Activated naive CD4-positive, alpha-beta T cell treated with anti-CD3 and anti-CD28 coated beads for 36 hours (primary cell): ENCODE measurements at places on chromosomes 12 and 14. TPM values are rescaled to one million over a fixed set of nuclear protein-coding genes. Genes with fewer than 3 reads are reported as not detected.

The LMNTD1 gene
- not detected for total RNA-seq

The KRT75 gene
- not detected for total RNA-seq

The TBC1D30 gene
- 0.17 TPM for total RNA-seq

The GLIPR1L1 gene
- not detected for total RNA-seq

The GARIN6 gene
- not detected for total RNA-seq

The CDCA3 gene
- total RNA-seq: 108 TPM

The RERGL gene
- not detected for total RNA-seq

The BIN2 gene
- total RNA-seq: 32.9 TPM

The PLXNC1 gene
- 4.0 TPM for total RNA-seq

The TPPP2 gene
- total RNA-seq: not detected

The CDH24 gene
- total RNA-seq: 1.4 TPM

The LRP1 gene
- 1.0 TPM for total RNA-seq

The FGF6 gene
- not detected for total RNA-seq

DNA sequence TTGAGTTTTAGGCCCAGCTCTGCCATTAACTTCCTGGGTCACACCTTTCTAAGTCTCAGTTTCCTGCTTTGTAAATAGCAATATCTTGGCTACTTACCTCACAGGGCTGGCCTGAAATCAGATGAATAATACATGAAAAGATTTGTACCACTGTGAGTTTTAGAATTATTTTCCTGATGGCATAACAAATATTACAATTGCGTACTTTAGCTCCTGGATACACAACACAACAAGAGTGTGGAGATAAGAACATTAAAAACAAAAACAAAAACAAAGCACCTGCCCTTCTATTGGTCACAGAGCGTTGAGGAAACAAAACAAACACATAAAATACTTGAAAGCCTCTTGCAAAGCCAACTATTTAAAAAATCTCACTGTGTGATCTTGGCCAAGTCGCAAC lies 4.9 kb upstream of the HDAC7 start:
- H3K36me3 ChIP-seq: peaks cover 2% of the 10 kb centered on the region
- DNase-seq: no peak
- H3K4me3 ChIP-seq: no peak overlapping the region

GRCh38 chr14:63051301-63051700 lies 6.0 kb upstream of the KCNH5 start:
- H3K27me3 ChIP-seq: peaks cover 17% of the 10 kb centered on the region
- H3K27ac ChIP-seq: no peak overlapping the region
- no peaks in the 10 kb centered on the region for H3K36me3 ChIP-seq
- H3K4me3 ChIP-seq: no peak overlapping the region

DNA sequence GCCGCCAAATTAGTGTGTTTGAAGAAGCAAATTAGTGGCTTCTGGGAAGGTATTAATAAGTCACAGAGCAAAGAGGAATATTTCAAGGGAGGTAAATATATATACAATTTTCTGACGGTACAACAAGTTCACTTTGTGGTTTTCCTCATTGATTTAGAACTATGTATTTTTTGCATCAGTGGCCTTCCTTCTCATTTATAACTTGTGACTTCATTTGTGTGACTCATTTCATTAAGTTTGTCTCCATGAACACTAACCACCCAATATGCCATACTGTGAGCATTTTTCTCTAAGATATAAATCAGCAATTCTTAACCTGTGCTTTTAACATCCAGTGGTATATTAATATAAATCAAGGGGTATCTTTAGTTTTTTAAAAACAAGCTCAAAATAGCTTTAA lies 29.3 kb upstream of the ARHGAP5 start:
- no peak overlapping the region for H3K27ac ChIP-seq
- no peak overlapping the region for H3K4me3 ChIP-seq
- H3K4me1 ChIP-seq: peaks cover 4% of the 10 kb centered on the region
- no peaks in the 10 kb centered on the region for H3K36me3 ChIP-seq
- no peak for DNase-seq
- H3K27me3 ChIP-seq: no peaks in the 10 kb centered on the region

DNA sequence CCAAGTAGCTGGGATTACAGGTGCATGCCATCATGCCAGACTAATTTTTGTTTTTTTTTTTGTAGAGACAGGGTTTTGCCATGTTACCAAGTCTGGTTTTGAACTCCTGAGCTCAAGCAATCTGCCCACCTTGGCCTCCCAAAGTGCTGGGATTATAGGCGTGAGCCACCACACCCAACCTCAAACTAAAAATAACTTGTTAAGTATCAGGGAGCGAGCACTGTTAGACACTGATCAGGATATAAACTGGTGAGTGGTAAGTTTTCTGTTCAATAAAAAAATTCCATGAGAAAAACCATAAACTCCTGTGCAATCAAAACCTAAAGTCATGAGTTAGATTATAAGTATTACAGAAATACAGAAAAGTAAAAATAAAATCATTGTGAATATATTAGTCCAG lies 44.6 kb upstream of the SYCP3 start:
- H3K4me1 ChIP-seq: peaks cover 15% of the 10 kb centered on the region
- H3K27me3 ChIP-seq: no peaks in the 10 kb centered on the region
- no peak overlapping the region for H3K27ac ChIP-seq
- no peak overlapping the region for H3K4me3 ChIP-seq

- H3K4me3 ChIP-seq: no peak overlapping the region
- DNase-seq: no peak
- H3K27me3 ChIP-seq: peaks cover 2% of the 10 kb centered on the region
- no peak overlapping the region for H3K27ac ChIP-seq
Measured at GRCh38 chr12:91043408-91043807, 14.4 kb downstream of the KERA start.

DNA sequence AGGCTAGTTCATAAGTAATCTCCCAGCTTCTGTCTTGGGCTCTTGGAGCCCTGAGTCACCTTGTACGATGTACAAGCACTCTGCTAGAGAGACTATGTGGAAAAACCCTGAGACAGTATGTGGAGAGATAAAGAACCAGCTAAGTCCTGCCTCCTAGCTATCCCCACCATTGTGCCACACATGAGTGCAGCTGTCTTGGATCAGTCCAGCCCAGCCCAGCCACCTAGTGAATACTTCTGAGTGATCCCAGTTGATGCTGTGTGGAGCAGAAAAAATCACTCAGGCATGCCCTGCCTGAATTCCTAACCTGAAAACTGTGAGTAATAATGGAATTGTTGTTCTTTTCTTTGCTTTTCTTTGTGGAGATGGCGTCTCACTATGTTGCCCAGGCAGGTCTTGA lies 5.1 kb upstream of the SERPINA6 start:
- no peak for DNase-seq
- H3K36me3 ChIP-seq: no peaks in the 10 kb centered on the region
- no peak overlapping the region for H3K4me3 ChIP-seq

DNA sequence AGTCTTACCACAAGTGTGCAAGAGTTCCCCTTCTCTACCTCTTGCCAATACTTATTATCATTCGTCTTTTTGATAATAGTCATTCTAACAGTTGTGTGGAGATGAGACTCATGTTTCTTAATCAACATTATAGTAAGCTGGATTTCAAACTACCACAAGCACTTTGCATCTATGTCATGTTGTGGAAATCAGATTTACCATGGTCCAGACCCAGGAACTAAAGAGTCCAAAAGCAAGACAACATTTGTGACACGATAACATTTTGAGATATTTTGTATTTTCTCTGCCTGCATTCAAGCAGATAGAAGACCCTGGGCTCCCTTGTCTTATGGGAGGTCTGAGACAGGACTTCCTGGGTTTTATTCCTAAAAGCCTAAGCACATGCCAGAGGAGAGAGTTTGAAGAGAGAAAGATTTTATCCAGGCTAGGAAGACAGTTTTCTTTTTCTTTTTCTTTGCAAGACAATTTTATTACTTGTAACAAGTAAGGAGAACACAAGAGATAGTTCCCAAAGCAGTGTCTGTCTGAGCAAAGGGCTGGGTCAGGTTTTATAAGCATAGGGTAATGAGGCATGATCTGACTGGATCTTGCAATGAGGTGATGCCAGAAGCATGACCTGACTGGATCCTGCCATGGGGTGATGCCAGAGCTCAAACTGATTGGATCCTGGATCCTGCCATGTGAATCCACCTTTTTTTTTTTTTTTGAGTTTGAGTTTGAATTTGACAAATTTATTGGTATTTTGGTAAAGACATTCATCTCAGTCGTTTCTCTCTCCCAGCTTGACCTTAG lies 180.5 kb upstream of the HMGA2 start:
- H3K4me3 ChIP-seq: no peak overlapping the region
- no peaks in the 10 kb centered on the region for H3K36me3 ChIP-seq
- peaks cover 11% of the 10 kb centered on the region for H3K27me3 ChIP-seq
- no peak for DNase-seq

DNA sequence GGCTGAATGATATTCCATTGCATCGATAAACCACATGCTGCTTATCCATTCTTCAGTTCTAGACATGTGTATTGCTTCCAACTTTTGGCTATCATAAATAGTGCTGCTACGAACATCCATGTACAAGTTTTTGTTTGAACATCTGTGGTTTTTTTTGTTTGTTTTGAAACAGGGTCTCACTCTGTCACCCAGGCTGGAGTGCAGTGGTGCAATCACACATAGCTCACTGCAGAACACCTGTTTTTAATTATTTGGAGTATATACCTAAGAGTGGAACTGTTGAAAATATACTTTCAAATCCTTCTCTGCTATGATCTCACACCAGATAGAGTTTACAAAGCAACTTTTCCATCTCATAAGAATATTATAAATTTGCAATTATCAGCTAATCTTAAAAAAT lies 124.2 kb downstream of the TTC7B start:
- no peaks in the 10 kb centered on the region for H3K36me3 ChIP-seq
- H3K27me3 ChIP-seq: no peaks in the 10 kb centered on the region

GRCh38 chr14:30869551-30870155 lies 4.7 kb upstream of the COCH start:
- H3K36me3 ChIP-seq: no peaks in the 10 kb centered on the region
- DNase-seq: no peak
- peaks cover 3% of the 10 kb centered on the region for H3K4me1 ChIP-seq
- no peak overlapping the region for H3K4me3 ChIP-seq

- peaks cover 24% of the 10 kb centered on the region for H3K4me1 ChIP-seq
- H3K27me3 ChIP-seq: no peaks in the 10 kb centered on the region
- peaks cover 12% of the 10 kb centered on the region for H3K36me3 ChIP-seq
- H3K4me3 ChIP-seq: peak overlapping the region; percentile 90
Measured at GRCh38 chr12:121295746-121296617, 527 bp downstream of the CAMKK2 start.

DNA sequence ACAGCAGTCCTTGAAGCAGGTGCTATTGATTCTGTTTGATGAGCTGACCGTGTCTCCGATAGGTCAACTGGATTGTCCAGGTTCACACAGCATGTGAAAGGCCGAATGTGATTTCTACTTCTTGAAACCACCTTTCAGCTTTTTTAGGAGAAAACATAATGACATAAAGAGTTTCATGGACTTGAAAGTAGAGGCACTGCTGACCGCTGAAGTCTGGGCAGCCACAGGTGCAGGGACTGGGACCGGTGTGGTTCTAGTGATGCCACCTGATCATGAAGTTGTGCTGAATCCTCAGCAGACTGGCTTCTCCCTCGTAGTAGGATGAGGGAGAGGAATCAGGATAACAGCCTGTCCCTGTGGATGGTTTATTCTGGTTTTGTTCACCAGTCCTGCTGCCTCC lies 108.1 kb downstream of the ETV6 start:
- peaks cover 31% of the 10 kb centered on the region for H3K4me1 ChIP-seq
- peaks cover 33% of the 10 kb centered on the region for H3K36me3 ChIP-seq
- no peak overlapping the region for H3K27ac ChIP-seq
- no peak for DNase-seq
- H3K4me3 ChIP-seq: no peak overlapping the region
- no peaks in the 10 kb centered on the region for H3K27me3 ChIP-seq

DNA sequence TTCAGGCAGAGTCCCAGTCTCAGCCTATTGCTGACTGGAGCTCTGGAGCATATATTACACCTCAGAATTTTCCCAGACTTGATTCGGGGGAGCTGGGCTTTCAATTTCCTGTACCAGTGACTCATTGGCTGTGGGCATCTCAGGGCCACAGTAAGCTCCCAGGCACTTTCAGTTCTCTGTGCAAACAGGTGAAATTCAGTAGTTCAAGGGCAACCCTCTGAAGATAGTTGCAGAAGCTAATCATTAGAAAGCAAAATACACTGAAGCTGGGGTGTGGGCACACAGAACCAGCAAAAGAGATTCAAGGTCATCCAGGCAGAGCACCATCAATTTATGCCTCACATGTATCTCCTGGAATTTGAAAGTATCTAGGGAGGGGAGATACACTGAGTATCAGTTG lies 8.1 kb upstream of the NIN start:
- H3K27ac ChIP-seq: no peak overlapping the region
- H3K27me3 ChIP-seq: no peaks in the 10 kb centered on the region
- no peaks in the 10 kb centered on the region for H3K36me3 ChIP-seq
- H3K4me3 ChIP-seq: no peak overlapping the region

GRCh38 chr12:6950811-6951540 lies at the start of gene PTPN6:
TSS of gene PTPN6 (plus strand) at chr12:6951356. CDS start at chr12:6951513, 157 bp downstream.
- H3K4me3 ChIP-seq: peak within 1 kb of the TSS; percentile 98
- peak; percentile 80 for DNase-seq
- H3K27me3 ChIP-seq: no peaks in the 10 kb centered on the region
- H3K36me3 ChIP-seq: peaks cover 55% of the 10 kb centered on the region

- H3K4me1 ChIP-seq: peaks cover 21% of the 10 kb centered on the region
- no peak overlapping the region for H3K27ac ChIP-seq
- H3K4me3 ChIP-seq: no peak overlapping the region
- H3K36me3 ChIP-seq: peaks cover 12% of the 10 kb centered on the region
- no peaks in the 10 kb centered on the region for H3K27me3 ChIP-seq
Measured at GRCh38 chr14:91337699-91338335, 79.8 kb downstream of the CCDC88C start.

- H3K4me3 ChIP-seq: no peak overlapping the region
- peaks cover 33% of the 10 kb centered on the region for H3K36me3 ChIP-seq
- peaks cover 23% of the 10 kb centered on the region for H3K4me1 ChIP-seq
- no peak overlapping the region for H3K27ac ChIP-seq
- DNase-seq: no peak
- H3K27me3 ChIP-seq: no peaks in the 10 kb centered on the region
Measured at GRCh38 chr12:109100741-109101140, 3.3 kb downstream of the UNG start.

- H3K27me3 ChIP-seq: no peaks in the 10 kb centered on the region
- no peaks in the 10 kb centered on the region for H3K36me3 ChIP-seq
- H3K4me3 ChIP-seq: no peak overlapping the region
- H3K4me1 ChIP-seq: no peaks in the 10 kb centered on the region
- DNase-seq: no peak
- H3K27ac ChIP-seq: no peak overlapping the region
Measured at GRCh38 chr12:80490329-80490728, 46.3 kb downstream of the PTPRQ start.

- no peaks in the 10 kb centered on the region for H3K36me3 ChIP-seq
- H3K4me1 ChIP-seq: no peaks in the 10 kb centered on the region
- DNase-seq: no peak
- no peak overlapping the region for H3K27ac ChIP-seq
- peaks cover 2% of the 10 kb centered on the region for H3K27me3 ChIP-seq
Measured at GRCh38 chr12:94864987-94865386, 138.5 kb downstream of the NDUFA12 start.

GRCh38 chr14:54784657-54785056 lies 118.0 kb downstream of the GCH1 start:
- H3K27me3 ChIP-seq: no peaks in the 10 kb centered on the region
- H3K4me1 ChIP-seq: peaks cover 3% of the 10 kb centered on the region
- H3K4me3 ChIP-seq: no peak overlapping the region
- H3K36me3 ChIP-seq: no peaks in the 10 kb centered on the region
